ENCODE measurements at places on chromosomes 12 and 14.

GRCh38 chr12:9103050-9103849 is 12.5 kb downstream of the A2M start:
- DNase-seq, result no peak

- no peak for DNase-seq
Observed at GRCh38 chr14:94654071-94654861, 42.1 kb downstream of the SERPINA3 start.

- DNase-seq, result no peak
Observed at GRCh38 chr12:26520109-26520508, 312.9 kb downstream of the ITPR2 start.

DNA sequence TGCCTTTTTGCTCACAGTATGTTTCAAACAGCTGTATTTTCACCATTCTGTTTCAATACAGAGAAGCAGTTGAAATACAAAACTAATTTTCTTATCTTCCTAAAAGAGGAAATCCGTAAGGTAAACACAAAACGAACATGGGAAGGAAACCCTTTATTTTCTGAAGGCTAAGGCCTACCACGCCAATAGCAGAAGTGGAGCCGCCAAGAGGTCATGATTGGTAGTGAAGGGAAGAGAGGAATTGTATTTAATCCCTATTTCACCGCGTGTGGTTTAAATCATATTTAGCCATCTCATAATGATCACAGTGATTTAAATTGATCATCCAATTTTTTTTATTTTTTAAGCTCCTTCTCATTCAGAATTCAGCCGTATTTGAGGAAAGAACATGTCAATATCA is 398.2 kb downstream of the PRKD1 start:
- no peak for DNase-seq

DNA sequence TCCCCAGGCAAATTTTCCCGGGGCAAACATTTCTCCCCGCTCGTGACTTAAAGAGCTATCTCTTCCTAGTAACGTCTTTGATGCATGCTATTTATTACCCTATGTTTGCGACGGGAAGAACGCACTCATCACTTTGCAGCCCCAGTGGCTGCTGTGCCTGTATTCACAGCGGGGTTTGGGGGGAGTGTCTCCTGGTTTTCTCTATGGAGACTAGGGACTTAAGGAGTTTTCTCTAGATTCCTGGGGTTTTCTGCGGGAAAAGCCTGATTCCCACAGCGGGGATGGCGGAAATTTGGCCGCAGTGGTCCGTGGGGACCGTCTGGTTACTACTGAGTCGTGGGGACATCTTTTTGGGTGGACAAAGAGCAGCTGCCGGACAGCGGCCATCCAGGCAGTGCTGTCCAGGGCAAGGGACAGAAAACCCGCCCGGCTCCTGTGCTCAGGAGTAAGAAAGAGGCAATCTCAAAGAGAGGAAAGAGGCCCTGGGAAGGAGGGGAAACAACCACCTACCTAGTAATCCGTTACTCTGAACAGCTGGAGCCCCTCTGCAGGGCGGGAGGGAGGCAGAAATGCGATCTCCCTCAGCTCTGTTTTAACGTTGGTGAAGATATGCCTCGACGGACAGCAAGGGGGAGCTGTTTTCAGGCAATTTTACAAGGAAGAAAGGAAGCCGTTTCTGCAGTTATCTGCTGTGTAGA is 771 bp upstream of the AVPR1A start:
- no peak for DNase-seq

DNA sequence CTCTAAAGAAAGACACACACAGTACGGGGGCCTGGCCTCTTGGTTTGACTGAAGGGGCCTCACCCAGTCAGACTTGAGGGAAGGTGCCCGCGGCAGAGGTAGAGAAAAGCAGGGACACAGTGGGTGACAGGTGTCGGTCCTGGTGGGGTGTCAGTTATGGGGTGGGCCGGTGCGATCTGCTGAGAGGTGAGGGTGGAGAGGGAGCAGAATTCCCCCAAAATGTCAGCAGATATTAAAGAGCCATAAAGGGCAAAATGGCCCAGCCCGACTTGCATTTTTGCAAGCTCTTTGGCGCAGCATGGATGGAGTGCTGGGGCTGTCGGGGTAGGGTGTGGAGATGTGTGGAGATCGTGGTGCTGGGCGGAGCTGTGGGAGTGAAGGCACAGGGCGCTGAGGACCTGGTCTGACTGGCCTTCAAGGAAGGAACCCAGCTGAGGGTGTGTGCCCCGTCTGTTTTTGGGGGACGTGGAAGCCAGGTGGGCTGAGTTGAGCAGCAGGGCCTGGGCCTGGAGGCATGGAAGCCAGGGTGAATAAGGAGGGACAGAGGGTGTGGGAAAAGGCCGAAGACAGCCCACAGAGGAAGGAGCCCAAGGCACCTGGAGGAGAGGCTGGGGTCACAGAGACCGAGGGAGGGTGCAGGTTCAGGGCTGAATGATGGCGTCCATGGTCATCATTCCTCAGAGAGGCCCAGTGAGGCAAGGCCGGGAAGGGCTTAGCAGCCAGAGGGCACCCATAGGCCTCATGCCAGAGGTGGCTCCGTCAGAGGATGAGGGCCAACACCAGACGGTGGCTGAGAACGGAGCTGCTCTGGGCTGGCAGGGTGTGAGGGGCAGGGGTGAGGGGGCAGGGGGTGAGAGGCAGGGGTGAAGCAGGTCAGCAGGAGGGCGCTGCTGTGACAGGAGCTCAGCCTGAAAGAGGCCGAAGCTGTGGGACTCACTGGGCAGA is 48.2 kb upstream of the DYNC1H1 start:
- no peak for DNase-seq

GRCh38 chr12:113318900-113319628 is 15.8 kb downstream of the SLC8B1 start:
- no peak for DNase-seq

DNA sequence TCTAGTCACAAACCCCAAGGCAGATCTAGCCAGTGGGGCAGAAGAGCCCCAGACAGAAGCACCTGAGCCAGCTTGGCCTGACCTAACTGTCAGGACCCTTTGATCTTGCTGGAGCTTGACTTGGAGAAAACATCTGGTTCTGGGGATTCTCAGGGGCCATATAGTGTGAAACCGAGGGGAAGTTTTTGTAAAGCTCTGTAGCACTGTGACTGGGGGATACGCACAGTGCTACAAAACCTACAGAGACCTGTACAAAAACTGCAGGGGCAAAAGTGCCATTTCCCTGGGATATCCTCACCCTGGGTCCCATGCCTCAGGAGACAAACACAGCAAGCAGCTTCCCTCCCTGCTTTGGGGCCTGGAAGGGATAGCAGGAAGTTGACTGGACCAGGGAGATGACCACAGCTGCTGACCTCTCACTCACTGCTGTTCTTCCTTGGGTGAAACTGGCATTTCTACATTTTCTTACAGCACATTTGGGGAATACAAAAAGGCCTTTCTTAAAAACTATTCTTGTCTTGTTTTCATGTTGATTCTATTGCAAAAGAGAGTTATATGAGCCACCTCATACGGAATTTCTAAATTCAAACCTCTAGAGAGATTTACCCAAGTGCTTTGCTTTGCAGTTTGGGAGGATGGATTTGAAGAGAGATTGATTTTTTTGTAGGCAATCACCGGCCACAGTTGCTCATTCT is 140.0 kb downstream of the DAD1 start:
- no peak for DNase-seq

- no peak for DNase-seq
Observed at GRCh38 chr14:70515811-70516210, 19.0 kb downstream of the ADAM20 start.

DNA sequence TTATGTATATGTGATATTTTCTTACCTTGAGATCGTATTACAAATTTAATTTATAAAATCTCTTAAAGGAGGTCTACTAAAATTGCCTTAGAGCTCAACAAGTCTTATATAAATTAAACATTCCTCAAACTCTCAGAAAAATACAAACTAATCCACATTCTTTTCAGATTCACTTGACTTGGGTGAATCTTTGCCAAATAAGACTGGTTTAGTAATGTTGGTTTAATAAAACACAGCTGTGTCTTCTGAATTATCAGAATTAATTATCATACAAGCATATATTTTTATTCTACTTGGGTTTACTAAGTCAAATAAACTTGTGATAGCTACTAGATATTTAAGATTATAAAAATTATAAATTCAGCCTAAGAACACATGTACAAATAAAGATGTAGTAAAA is 13.3 kb downstream of the GLIPR1L2 start:
- DNase-seq, result no peak

DNA sequence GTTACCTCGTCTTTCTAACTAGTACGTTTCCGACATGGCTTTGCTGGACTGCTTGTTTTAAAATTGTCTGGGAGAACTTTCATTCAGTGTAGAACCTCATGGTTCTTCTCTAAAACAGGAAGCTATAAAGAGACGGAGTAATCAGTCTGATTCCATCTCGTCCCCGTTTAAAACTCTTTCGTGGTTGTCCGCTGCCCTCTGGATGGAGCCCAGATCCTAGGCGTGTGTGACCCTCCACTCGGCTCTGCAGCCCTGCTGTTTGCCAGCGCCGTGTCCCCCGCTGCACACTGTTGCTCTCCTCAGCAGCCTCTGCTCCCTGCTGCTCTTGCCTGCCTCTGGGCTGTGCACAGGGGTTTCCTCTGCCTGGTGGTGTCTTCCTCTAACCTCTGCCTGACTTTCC is 50.2 kb downstream of the SLC8B1 start:
- DNase-seq, result no peak

DNA sequence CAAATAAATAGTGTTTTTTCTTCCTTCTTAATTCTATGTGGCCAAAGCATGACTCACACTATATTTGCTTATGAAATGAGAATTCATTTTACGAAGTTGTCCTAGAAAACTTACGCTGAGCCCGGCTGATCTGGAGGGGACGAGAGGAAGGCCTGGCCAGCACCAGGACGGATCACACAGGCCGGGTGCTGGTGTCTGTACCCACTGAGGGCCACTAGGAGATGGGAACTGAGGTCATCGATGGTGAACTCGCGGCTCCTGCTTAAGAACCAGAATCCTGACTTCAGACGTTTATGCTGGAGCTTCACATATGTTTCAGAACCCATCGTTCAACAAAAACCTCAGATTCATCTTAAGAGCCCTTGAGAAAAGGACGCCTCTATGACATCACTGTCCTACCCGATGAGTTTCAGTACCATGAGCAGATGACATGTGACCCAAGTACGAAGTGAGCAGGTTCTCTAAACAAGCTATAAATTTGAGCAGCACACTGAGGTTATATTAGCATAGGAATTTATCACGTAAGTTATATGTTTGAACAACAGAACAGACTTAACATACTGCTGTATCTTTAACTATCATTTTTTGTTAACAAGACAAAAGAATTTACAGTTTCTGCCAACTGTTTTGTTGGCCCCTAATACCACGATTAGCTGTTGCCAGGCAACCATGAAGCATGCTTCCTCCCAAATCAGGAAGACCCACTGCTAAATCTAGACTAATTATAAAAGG is 111.9 kb downstream of the FOXN3 start:
- DNase-seq, result no peak

DNA sequence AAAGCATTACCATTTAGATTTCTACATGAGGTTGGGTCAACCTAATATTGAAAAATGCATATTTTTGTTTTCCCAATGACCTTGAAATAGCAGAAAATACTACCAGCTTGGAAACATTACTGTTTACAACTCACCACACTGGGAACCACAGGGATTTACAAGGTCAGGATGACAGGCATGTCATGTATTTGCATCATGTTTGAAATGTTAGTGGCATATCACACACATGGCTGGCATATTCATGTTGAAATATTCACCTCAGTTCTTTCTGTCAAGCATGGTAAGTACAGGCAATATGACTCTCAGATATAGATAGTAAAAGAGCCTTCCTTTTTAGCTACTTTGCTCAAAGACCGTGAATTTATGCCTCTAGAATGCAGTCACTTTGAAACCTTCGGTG is 593.5 kb downstream of the NOVA1 start:
- no peak for DNase-seq

GRCh38 chr12:92124689-92125029 is 21.0 kb downstream of the BTG1 start:
- no peak for DNase-seq

- DNase-seq, result no peak
Observed at GRCh38 chr14:56854325-56854724, 44.0 kb upstream of the OTX2 start.

DNA sequence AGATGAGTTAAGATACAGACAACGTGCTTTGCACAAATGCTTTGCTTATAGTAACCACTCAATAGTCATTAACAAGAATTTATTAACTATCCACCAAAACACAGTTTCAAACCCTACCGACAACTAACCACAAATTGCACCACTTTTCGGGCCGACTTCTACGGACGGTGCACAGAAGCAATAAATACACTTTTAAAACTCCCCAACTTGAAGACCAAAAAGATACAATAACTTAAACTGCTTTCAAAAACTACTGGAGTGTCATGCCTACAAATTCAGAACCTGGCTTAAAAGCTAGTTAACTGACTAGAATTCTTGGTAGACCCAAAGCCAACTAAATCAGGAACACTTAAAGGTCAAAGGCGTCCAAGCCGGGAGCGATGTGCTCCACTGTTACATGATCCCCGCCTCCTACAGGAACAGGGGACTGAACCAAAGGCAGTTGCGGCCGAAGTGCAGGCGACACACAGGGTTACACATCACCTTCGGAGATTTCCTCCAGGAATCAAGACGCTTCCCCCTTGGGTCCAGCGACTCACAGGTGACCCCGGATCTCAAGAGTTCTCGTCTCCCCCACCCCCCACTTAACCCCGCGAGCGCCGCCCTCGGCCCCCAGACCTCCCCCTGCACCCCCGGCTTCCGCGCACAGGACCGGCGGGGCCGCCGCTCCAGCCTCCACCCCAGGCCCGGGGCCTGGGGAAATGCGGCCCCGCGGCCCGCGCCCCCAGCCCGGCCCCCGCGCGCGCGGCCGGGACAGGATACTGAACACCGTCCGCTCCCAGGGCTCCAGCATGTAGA is 507 bp downstream of the SPTSSA start:
- DNase-seq, result peak; percentile 3

- DNase-seq, result no peak
Observed at GRCh38 chr12:104710940-104711689, 247.0 kb downstream of the SLC41A2 start.

DNA sequence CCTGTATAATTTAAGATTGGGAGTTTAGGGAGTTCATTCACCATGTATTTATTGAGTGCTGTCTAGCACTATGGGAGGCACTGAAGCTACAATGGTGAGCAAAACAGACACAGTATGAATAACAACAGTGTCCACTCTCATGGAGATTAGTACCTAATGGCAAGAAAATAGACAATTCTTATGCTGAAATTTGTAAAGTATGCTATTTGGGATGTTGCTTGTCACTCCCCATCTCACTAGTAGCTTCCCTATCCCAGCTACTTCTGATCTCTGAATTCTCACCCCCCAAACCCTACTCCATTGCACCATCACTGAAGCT is 4.0 kb downstream of the GDF11 start:
- no peak for DNase-seq

- DNase-seq, result no peak
Observed at GRCh38 chr12:108831309-108831991, 25.9 kb downstream of the SSH1 start.

DNA sequence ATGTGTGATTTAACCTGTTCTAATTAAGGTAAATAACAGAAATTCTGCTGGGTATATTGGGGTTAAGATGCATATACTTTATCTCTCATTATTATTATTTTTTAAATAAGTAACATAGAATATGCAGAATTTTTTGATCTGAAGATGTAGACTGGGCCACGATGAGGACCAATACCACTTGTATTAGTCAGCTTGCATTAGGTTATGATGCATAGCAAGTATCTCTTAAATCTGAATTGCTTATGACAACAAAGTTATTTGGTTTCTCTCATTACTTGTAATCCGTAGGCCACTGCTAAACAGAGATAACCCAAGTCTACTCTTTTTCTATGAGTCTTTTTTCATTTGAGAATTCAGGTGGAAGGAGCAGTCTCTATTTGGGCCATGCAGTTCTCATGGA is 145.5 kb upstream of the NOVA1 start:
- no peak for DNase-seq

Data from stimulated activated CD4-positive, alpha-beta T cell treated with anti-CD3 and anti-CD28 coated beads, Interleukin-12 subunit alpha, Interleukin-12 subunit beta, amount 100 ng/mL, for 48 hours (primary cell).